ENCODE measurements at places on chromosomes 11 and 22.

DNA sequence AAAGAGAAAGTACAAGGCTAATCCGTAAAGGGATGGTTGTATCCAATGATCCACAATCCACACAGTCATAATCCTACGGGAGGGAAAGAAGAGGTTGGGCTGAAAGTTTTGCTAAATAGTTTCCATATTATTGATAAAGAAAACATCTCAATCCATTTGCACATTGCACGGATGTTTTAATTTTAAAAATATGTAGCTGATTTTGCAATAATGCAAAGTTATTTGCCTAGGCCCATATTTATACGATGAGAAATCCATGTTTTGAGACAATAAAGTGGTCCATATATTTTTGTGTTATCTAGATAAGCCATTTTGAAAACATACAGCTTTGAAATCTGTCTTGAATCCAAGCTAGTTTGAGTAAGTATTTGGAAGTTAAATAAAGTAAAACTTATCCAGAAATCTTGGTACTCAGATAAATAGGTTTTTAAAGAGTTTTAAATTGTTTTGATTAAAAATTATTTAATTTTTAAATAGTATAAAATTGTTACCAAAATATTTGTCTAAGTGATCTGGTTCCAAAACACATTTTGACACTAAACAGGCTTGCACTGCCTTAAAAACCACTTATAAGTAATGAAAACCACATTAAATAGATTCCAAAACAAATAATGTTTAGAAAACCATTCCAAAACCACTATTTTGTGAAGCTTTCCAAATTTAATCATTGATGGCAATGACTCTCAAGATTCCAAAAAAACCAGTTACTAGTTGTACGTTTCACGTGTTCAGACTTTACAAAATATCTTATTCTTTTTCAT, 38.2 kb upstream of the PAMR1 start:
- no peak for DNase-seq

DNA sequence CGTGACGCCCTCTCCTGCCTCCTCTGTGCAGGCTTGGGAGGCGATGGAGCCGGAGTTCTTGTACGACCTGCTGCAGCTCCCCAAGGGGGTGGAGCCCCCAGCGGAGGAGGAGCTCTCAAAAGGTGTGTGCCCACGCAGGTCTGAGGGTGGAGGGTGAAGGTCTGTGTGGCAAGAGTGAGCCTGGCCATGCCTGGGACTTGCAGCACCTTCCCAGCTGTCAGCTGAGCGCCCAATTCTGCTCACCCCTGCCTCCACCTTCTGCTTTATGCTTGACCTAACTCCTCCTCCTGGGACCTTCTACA, 2.5 kb downstream of the PARVG start:
- no peak for DNase-seq

DNA sequence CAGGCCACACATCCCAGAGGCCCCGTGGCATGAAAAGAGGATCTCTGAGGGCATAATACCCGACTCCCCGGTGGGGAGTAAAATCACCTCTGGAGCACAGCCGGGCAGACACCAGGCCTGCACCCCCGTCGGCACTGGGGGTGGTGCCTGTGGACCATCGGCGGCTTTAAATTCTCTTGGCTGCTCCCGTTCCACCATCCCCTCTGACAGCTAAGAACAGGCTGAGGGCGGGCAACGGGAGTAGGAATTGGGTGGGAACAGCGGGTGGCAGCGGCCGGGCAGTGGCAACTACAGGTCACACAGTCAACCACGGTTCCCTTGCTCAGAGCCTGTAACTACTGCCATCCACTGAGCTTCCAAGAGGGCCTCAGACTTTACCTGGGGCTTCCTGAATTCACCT, 40.2 kb upstream of the MOB2 start:
- DNase-seq = no peak

DNA sequence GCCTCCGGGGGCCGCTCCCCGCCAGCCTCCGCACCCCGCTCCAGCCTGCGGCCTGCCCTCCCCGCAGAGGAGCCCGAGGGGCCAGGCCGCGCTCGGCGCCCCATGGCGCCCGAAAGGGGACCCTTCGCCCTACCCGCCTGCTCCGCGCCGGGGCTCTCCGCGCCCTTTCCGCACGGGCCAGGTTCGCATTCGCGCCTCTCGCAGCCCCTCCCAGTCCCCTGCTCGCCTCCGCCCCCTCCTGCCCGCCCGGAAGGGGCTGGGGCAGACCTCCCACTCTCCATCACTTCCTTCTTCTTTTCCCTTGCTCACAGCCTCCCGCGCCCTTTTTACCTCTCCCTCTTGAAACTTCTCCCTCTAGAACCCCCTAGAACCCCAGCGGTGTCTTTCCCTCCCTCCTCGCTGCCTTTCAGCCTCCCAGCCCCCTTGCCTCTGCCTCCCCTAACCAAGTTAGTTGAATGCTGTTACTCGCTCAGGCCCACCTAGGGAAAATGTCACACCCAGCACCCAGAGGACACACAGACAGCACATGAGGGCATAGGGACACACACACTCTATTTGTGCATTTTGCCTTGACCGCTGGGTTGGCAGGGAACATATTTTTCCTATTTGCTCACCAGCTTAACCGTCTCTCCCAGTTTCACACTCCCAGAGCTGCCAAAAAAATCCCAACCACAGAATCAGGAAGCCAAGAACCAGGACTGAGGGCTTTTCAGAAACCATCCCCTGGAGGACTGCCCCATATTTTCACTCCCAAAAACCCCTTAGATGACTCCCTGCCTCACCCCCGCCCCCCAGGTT, at the start of gene SLC43A3:
TSS of gene SLC43A3 (minus strand) at position 193 of the 798 bp plus-strand sequence. CDS start 949 bp downstream, outside the sequence.
- peak; percentile 79 for DNase-seq

DNA sequence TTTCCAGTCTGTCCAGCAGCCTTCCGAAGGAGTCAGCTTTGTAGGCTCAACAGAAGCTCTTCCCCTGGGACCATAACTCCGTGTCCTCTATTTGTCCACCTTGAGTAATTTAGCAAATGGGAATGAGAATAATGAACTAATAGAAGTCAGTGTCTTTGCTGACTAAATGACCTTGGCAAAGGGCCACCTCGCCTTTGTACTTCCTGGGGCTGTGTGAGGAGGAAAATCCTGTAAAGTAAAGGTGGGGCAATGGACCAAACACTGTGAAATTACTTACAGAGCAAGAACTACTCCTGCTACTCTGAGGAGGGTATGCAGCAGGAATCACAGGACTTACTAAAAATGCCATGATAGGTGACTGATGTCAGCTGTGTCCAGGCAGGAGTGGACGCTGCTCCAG, 36.2 kb upstream of the CSNK2A3 start:
- no peak for DNase-seq

DNA sequence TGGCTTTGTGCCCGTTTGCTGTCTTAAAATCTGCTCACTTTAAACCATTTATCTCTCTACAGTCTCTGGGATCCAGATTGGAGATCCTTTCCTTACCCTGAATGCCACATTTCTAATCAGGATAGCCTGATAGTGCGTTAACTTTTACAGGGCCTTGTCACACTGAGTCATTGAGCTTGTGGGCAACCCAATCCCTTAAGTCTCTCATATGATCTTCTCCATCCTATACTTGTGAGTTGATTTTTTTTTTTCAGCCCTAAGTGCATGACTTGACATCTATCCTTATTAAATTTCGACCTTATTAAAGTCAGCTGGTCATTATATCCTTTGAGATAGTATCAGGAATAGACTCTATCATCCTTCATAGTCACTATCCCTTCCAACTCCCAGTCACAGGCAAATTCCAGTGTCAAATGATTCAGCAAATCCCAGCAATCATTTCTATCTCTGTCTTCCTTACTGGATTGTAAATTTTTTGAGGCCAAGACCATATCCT, 57.7 kb downstream of the TEAD1 start:
- no peak for DNase-seq

GRCh38 chr11:123249354-123249753, 54.3 kb upstream of the CLMP start:
- DNase-seq = no peak

GRCh38 chr22:37284805-37285355, 2.6 kb downstream of the CYTH4 start:
- DNase-seq = no peak

DNA sequence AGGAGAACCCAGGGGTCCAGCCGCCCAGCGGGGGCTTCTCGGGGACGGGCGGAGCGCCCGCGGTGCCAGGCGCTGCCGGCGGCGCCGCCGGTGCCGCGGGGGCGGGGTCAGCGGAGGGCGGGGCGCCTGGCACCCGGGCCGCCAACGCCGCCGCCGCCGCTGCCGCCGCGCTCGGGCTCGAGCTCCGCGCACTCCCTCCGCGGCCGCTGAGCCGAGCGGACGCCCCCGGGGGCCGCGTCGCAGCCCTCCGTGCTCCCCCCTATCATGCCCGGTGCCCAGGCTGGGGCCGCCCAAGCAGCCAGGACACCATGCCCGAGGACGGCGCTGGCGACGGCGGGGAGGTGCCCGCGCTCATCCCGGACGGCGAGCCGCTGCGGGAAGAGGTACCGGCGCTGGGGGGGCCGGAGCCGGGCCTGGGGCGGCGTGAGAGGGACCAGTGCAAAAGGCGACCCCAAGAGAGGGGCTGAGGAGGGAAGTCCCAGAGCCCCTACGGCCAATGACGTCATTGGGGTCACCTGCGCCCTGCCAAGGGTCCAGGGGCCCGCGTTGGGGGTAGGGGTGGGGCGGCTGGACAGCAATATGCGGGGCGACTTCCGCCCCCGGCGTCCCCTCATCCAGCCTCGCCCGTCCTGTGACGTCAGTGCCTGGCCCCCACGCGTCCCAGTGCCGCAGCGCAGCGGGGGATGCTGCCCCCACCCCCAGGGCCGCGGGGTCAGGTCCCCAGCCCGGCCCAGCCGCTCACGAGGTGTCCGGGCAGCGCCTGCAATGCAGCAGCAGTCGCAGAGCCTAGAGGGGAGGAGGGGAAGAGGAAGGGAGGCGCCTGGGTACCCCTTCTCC, at the start of gene TMEM151A:
TSS of gene TMEM151A (plus strand) at position 189 of the 837 bp plus-strand sequence. CDS start at position 309, 120 bp downstream.
- no peak for DNase-seq

DNA sequence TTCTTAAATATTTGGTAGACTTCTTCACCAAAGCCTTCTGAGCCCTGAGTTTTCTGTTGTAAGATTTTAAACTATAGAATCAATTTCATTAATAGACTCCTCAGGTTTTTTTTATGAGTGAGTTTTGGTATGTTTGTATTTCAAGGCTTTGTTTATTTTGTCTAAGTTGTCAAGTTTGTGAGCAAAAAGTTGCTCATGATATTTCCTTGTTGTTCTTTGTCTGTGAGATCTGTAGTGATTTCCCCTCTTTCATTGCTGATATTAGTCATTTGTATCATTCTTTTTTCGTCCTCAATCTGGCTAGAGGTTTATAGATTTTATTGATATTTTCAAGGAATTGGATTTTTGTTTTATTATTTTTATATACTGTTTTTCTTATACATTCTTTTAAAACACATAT, 121.0 kb downstream of the MORC2 start:
- no peak for DNase-seq

- no peak for DNase-seq
Measured at GRCh38 chr11:118690553-118691304, 11.3 kb upstream of the TREH start.

DNA sequence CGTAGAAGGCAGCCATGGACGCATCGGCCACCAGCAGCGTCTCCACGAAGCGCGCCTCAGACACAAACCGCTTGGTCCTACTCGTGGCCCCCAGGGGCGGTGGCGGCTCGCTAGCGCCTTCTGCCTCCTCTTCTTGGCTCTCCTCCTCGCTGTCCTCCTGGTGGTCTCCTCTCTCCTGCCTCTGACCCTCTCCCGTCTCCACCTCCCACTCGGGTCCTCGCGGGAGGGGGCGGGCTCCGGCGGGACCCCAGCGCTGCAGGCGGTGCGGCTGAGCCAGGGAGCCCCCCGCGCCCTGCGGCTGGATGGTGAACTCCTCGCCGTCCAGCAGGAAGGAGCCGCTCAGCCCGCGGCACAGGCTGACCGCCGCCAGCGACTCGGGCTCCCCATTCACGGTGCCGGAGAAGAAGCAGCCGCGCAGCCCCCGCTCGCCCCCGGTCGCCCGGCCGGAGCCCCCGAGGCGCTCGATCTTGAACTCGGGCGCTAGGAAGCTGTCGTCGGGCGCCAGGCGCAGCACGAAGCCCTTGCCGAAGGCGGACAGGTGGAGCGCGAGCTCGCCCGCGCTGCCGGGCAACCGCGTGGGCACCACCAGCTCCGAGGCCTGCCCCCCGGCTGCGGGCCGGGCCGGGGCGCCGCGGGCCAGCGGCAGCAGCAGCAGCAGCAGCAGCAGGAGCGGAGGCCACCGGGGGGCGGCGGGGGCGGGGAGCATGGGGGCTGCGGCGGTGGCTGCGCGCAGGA, 661 bp downstream of the ADAMTS8 start:
- no peak for DNase-seq

DNA sequence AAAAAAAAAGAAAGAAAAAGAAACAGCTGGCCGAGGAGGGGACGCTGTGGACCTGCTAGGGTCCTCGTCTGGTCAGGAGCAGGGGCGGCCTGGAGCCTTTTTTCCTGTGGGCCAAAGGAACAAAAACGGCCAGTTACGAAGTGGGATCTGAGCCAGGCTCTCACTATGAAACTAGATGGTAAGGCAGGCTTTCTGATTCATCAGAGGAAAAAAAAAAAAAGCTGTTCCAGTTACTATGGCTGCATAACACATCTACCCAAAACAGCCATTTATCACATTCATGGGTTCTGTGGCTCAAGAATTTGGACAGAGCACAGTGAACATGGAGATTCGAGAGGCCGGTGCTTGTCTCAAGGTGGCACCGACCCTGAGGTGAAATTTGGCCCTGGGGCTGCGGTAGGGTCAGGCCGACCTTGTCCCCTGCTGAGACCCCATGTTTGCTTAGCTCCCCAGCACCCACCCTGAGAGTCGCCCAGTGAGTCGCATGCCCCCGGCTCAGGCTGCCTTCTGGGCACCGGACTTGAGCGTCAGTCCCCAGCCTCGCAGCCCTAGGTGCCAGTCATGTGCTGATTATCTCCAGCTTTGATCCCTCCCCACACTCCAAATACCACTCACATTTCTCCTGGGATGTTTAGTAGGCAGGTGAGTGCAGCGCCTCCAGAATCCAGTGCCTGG, 34.2 kb downstream of the MRGPRD start:
- no peak for DNase-seq

DNA sequence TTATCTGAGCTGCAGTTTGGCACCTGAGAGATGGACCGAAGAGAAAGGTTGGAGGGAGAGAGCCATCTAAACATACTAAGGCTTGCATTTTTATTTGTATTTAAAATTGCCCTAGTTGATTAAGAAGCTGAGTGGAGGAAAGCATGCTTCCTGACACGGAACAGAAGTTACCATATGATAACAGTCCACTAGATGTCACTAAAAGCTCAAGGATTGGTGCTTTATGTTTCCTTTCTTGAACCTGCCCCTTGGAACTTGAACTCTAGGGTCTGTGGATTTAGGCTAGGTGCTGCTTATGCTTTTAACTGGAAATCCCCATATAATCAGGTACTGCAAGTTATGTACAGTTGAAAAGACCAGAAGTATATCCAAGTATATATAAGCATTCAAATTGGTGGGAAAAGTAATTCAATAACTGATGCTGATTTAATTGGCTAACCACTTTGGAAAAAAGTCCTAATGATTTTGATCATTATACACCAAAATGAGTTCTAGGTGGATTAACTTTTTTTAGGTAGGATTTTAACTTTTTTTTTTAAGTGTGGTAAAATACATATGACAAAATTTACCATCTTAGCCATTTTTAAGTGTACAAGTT, 9.5 kb downstream of the RBMXL2 start:
- DNase-seq = no peak

GRCh38 chr11:17734986-17735817, 621 bp downstream of the KCNC1 start:
- peak; percentile 7 for DNase-seq

Data from activated T-cell treated with anti-CD3 and anti-CD28 coated beads for 24 hours (primary cell).